Stimulated activated CD4-positive, alpha-beta T cell treated with anti-CD3 and anti-CD28 coated beads, Interleukin-12 subunit alpha, Interleukin-12 subunit beta, amount 100 ng/mL, for 48 hours (primary cell): ENCODE measurements at places on chromosomes 11 and 22.
A peak's percentile ranks its signal among the peaks of the same experiment; 100 is the strongest.

GRCh38 chr11:1181853-1182535, 24.2 kb downstream of the MUC5AC start:
- DNase-seq, result no peak

GRCh38 chr11:7572001-7572712, 58.4 kb downstream of the PPFIBP2 start:
- DNase-seq, result no peak

DNA sequence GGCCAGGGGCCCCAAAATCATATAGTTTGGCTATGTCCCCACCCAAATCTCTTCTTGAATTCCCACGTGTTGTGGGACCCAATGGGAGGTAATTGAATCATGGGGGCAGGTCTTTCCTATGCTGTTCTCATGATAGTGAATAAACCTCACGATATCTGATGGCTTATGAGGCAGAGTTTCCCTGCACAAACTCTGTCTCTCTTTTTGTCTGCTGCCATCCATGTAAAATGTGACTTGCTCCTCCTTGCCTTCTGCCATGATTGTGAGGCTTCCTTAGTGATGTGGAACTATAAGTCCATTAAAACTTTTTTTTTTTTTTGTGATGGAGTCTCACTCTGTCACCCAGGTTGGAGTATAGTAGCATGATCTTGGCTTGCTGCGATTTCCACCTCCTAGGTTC, 14.4 kb downstream of the DIXDC1 start:
- DNase-seq, result no peak

- DNase-seq, result no peak
These were observed 29.9 kb downstream of the GUCY1A2 start for GRCh38 chr11:106988151-106989077.

GRCh38 chr22:37310075-37310606, 27.8 kb downstream of the CYTH4 start:
- no peak for DNase-seq

DNA sequence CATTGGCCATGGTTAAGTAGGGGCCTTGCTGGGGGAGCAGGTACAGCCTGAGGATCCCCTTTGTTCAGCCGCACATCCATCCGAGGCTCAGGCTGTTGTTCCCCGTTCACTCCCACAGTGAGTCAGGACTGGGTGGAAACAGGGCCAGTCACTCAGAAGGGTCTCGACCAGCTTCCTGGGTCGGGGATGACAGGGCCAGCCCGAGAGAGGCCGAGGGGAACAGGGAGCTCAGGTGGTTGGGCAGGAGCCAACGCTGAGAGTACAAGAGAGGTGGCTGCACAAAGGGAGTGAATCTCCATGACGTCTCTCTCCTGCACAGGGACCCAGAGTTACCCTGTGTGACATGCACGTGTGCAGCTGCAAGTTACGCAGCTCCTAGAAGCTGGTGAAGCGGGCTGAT, 97.2 kb upstream of the SHANK2 start:
- no peak for DNase-seq

- DNase-seq, result no peak
These were observed 60.4 kb downstream of the FEZ1 start for GRCh38 chr11:125435461-125436238.

DNA sequence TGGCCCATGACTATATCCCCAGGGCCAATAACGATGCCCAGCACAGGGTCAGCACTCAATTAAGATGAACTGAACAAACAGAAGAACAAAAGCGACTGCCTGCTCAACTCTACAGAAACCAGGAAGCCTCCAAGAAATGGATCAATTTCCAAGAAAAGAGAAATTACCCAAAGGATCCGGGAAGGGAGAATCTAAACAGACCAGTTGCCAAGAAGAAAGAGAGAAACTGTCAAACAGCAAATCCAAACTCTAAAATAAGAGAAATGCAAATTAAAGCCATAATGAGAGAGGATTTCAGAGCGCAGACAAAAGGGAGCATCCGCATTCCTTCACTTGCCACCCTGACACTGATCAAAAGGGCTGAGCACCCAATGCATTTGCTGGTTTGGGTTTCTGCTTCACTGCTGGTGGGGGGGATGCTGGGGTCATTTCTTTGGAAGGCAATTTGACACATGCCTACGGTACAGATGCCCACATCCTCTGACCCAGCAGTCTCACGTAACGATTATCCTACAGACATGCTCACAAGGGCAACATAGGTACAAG, 37.7 kb upstream of the RFPL3 start:
- DNase-seq, result no peak

- DNase-seq, result no peak
These were observed 5.4 kb upstream of the MIF start for GRCh38 chr22:23888615-23889401.

GRCh38 chr11:123054301-123055065, 7.5 kb downstream of the HSPA8 start:
- peak; percentile 32 for DNase-seq

- no peak for DNase-seq
These were observed 189.5 kb downstream of the TBC1D22A start for GRCh38 chr22:46951973-46952372.

GRCh38 chr11:111001986-111002611, 243.4 kb upstream of the POU2AF2 start:
- DNase-seq, result no peak

GRCh38 chr11:47130543-47130942, 46.1 kb downstream of the ARFGAP2 start:
- no peak for DNase-seq

GRCh38 chr11:68142028-68142412, 20.8 kb upstream of the CHKA start:
- DNase-seq, result peak; percentile 54

DNA sequence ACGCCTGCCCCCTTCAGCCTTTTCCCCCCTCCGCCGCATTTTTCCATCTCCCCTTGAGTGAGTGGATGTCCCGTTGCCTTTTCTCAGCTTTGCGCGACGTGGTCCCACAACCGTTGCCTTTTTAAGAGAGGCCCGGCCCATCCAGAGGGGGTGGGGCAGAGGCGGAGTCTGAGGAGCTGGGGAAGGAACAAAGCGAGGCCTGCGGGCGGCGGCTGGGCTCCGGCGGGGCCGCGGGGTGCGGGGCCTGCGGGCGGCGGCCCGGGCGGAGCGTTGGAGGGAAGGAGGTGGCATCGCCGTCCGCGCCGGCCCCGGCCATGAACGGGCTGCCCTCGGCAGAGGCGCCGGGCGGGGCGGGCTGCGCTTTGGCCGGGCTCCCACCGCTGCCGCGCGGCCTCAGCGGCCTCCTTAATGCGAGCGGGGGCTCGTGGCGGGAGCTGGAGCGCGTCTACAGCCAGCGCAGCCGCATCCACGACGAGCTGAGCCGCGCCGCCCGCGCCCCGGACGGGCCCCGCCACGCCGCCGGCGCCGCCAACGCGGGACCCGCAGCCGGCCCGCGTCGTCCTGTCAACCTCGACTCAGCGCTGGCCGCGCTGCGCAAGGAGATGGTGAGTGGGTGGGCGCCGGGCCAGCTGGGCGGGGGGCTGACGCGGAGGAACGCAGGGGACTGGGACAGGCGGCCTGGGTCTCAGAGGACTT, at the start of gene FAM89B:
TSS of gene FAM89B (plus strand) at position 183 of the 696 bp plus-strand sequence. CDS start at position 315, 132 bp downstream.
- DNase-seq, result peak; percentile 85

GRCh38 chr11:76713499-76713898, 43.0 kb upstream of the LRRC32 start:
- no peak for DNase-seq

- no peak for DNase-seq
These were observed 48.1 kb upstream of the SHISAL1 start for GRCh38 chr22:44360668-44361381.

DNA sequence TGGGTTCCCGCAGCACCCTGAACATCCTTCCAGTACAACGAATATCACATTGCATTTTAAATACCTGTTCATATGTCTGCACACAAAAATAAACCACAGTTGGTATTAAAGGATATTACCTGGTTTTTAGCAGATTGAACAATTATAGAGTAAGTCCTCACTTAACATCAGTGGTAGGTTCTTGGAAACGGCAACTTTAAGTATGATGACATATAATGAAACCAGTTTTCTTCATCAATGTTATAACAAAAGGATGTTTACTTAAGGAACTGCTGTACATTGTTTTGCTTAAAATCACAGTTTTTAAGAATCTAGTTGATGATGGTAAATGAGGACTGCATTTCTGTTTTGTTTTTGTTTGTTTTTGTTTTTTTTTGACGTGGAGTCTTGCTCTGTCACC, 28.0 kb downstream of the TRIM66 start:
- no peak for DNase-seq

DNA sequence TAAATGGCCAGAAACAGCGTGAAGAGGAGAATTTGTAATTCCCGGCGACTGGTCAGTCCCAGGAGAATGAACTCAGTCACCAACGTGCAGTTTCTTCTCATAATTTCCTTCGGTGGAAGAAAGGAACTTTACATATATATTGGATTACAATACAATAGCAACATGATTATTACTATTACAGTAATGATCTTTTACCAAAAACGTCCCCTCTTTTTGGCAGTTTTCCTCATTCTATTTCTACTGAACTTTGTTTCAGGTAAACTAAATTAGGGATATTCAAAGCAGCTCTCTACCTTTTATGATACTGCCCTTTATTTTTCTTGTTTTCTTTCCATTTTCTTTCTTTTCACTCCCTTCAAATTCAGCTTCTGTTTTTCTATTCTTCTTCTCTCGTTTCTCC, at the start of gene OR5M8:
TSS of gene OR5M8 (minus strand) at position 101 of the 400 bp plus-strand sequence. CDS start at position 101, 0 bp downstream.
- DNase-seq, result no peak

- DNase-seq, result no peak
These were observed 21.6 kb upstream of the TMEM191C start for GRCh38 chr22:21445437-21446127.

DNA sequence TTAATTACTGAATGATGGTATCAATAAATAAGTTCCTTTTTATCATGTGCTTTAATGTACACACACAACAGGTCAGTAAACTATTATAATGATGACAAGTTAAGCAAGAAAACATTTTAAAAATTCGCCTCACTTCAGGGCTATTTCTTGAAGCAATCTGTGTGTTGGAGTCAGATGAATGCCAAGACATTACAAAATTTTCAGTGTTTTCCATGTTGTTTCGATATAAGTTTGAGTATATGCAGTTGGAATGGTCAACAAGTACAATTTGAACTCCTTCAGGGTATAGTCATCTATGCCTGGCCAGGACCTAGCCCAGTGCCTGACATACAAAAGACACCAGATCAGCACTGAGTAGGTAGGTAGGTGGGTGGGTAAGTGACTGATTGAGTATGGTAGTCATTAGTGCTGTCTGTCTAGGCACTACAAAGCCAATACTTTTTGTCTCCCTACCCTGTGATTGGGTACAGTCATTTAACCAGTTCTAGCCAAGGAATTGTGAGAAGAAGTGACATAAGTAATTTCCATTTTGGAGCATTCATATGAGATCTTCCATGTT, 7.5 kb downstream of the PRCP start:
- DNase-seq, result no peak

DNA sequence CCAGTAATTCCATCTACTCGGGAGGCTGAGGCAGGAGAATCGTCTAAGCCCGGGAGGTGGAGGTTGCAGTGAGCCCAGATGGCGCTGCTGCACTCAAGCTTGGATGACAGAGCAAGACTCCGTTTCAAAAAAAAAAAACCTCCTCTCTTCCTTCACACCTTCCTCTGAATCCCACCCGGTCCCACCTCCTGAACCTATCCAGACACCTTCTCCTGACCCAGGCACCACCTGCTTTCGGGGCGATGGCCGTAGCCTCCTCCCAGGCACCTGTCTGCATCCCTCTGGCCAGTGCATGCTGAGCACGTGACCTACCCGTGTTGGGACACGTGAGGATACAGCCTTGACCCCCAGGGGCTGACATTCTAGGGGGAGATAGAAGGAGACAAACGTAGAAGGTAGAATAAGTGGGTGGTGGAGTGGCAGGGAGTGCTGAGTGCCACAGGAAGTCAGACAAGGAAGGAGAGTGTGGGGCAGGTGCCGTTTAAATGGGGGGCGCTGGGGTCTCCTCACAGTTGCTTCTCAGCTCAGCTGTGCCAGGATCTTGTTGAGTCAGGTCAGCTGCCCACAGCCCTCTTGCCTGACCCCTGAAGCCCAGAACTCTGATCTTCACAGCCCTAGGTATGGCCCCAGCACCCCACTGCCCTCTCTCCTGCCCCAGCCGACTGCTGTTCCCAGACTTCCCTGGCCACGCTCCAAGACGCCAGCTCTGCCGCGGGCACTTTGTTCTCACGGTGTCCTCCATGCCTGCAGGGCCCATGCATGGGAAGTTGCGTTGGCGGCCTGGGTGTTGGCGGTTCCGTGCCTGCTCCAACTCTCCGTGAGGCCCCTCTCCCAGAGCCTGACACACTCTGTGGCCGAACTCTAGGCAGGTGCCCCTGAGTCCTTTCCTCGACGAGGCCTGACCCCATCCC, 1.2 kb upstream of the MIOX start:
- DNase-seq, result no peak

- no peak for DNase-seq
These were observed 895 bp downstream of the KLHDC7B start for GRCh38 chr22:50546326-50547262.

DNA sequence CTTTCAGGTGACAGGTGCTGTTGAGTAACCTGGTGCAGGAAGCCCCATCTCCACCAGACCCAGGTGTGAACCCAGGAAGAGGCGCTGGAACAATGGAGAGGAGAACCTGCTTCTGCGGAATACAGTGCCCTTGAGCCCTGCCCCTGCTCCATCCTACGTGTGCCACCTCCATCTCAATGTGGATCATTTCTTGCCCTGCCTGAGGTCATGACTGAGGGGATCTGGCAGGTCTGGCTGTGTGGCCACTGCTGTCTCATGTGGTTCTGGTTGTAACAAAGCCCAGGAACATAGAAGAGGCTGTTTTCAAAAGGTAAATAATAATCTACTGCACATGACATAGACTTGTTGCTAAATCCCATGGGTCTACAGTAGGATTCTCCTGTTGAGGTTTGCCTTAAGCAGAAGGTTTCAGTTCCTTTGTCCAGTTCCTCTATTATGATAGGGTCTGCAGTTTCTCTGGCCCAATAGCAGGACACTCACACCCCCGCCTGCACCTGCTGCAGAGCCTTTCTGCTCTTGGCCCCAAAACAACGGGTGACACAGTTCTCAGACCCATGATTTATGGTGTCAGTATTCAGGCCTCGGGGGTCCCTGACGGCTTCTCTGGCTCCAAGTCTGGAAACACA, 113.5 kb upstream of the IGLL5 start:
- DNase-seq, result no peak

- no peak for DNase-seq
These were observed 20.8 kb downstream of the VSTM5 start for GRCh38 chr11:93829598-93829997.

DNA sequence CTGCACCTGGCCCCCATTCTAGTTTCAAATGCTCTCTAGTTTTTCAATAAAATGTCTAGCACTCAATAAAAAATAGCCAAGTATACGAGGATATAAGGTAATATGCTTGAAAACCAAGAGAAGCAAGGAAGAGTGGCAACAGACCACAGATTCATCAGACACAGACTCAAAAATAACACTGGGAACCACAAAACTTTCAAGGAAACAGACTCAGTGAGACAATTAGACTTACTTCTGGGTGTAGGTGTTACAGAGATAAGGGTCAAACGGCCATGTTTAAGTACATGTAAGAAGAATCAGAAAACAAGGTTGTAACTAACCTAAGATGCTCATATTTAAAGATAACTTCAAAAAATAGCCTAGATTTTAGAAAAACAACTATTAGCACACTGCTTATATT, 67.0 kb downstream of the TRMU start:
- no peak for DNase-seq

GRCh38 chr11:30196400-30197206, 34.2 kb upstream of the FSHB start:
- peak; percentile 8 for DNase-seq
